ENCODE measurements at places on chromosomes 3 and 15. TPM values are rescaled to one million over a fixed set of nuclear protein-coding genes. Genes with fewer than 3 reads are reported as not detected.

PAQR5 gene
- not detected for total RNA-seq

DNA sequence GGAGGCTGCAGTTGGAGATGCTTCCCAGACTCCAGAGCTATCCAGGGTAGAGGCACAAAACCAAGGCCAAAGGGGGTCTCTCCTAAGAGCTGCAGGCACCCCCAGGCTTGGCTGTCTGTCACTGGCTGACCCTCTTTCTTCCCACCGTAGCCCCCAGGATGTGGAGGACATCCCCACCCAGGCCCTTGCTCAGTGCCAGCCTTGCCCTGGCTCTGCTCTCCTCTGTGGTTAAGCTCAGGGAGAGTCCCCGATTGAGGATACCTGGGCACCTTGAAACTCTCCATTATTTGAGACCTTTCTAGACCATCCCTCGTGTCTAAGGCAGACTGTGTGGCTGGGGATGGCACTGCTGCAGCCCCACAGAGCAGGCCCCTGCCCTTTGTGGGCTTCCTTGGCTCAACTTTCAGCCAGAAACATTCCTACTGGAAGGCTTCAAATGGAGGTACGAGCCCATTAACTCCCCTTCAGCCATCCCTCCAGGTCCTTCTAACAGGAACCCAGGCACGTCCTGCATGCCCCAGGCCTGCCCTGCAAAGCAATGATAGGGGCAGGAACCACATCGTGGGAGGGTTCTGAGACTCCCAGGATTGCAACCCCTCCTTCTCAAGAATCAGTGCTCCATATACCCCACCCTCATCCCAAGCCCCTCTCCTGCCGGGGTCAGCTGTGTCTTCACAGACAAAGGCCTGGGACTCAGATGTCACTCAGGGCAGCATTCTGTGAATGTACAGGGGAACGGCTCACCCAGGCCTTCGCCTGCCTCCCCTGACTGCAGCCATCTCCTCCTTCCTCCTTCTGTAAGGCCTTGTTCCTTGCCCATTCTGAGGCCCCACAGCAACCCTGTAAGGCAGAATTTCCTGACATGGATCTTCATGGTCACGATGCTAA is 102.9 kb upstream of the ABHD17C start:
- H3K27ac ChIP-seq: no peak overlapping the region
- H3K4me1 ChIP-seq: no peaks in the 10 kb centered on the region
- H3K27me3 ChIP-seq: no peaks in the 10 kb centered on the region
- H3K36me3 ChIP-seq: peaks cover 9% of the 10 kb centered on the region
- no peak for DNase-seq

GRCh38 chr3:143565951-143566350 is 282.3 kb downstream of the SLC9A9 start:
- no peaks in the 10 kb centered on the region for H3K27me3 ChIP-seq
- H3K27ac ChIP-seq: no peak overlapping the region
- no peaks in the 10 kb centered on the region for H3K4me1 ChIP-seq
- H3K4me3 ChIP-seq: no peak overlapping the region
- no peak for DNase-seq

GRCh38 chr3:123605789-123606234 is 21.0 kb upstream of the HACD2 start:
- DNase-seq: no peak
- H3K27ac ChIP-seq: no peak overlapping the region
- H3K4me3 ChIP-seq: no peak overlapping the region
- peaks cover 12% of the 10 kb centered on the region for H3K4me1 ChIP-seq
- H3K27me3 ChIP-seq: peaks cover 2% of the 10 kb centered on the region
- no peaks in the 10 kb centered on the region for H3K36me3 ChIP-seq

DNA sequence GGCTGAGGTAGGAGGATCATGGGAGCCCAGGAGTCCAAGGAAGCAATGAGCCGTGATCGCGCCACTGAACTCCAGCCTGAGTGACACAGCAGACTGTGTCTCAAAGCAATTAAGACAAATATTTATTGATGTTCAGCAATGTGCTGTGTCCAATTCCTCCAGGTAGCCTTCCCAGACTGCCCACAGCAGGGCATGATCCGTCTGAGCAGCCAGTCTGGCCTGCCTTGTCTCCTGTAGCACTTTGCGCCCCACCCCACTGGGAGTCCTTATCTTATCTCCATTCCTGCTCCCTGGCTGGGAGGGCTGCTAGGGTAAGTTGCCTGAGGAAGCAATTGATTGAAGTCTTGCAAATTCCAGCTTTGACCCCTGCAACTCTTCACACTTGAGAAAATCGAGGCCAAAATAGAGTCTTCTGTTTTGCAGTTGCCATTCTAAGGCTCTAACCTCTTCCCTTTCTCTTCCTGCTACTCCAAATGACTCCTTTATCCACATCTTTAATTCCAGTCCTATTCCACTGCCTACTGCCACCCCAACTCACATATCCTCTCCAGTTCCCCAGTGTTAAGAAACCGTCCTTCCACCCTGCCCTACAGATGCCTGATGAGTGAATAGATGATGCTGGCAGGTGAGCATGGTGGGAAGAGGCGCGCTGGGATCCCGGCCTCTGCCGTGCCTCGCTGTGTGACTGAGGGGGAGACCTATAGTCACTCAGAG is 26.9 kb upstream of the LCTL start:
- no peak overlapping the region for H3K27ac ChIP-seq
- peaks cover 3% of the 10 kb centered on the region for H3K27me3 ChIP-seq
- H3K36me3 ChIP-seq: no peaks in the 10 kb centered on the region
- DNase-seq: no peak
- H3K4me1 ChIP-seq: no peaks in the 10 kb centered on the region

RPL15 gene
- 1,377 TPM for total RNA-seq

DNA sequence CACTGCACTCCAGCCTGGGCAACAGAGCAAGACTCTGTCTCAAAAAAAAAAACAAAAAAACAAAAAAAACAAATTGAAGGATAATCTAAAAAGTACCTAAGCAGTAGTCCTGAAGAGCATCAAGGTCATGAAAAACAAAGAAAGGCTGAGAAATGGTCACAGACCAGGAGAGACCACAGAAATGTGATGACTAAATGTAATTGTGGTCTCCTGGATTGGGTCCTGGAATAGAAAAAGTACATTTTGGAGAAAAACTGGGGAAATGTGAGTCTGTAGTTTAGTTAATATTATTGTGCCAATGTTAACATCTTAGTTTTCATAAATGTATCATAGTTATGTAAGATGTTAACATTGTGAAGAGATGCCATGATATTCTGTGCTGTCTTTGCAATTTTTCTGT is 267.5 kb upstream of the NR2E3 start:
- no peaks in the 10 kb centered on the region for H3K36me3 ChIP-seq
- H3K27me3 ChIP-seq: peaks cover 2% of the 10 kb centered on the region
- no peak overlapping the region for H3K4me3 ChIP-seq
- no peak for DNase-seq
- H3K27ac ChIP-seq: no peak overlapping the region
- peaks cover 22% of the 10 kb centered on the region for H3K4me1 ChIP-seq

- H3K4me3 ChIP-seq: peak overlapping the region; percentile 21
- H3K27me3 ChIP-seq: peaks cover 12% of the 10 kb centered on the region
- DNase-seq: no peak
These were observed 147.4 kb upstream of the UMPS start for GRCh38 chr3:124582621-124583395.

- H3K27ac ChIP-seq: no peak overlapping the region
- H3K4me3 ChIP-seq: no peak overlapping the region
- H3K36me3 ChIP-seq: no peaks in the 10 kb centered on the region
- peak; percentile 16 for DNase-seq
These were observed 92.0 kb downstream of the PLXNA1 start for GRCh38 chr3:127074900-127075360.

DPPA2 gene
- 0.42 TPM for total RNA-seq

DNA sequence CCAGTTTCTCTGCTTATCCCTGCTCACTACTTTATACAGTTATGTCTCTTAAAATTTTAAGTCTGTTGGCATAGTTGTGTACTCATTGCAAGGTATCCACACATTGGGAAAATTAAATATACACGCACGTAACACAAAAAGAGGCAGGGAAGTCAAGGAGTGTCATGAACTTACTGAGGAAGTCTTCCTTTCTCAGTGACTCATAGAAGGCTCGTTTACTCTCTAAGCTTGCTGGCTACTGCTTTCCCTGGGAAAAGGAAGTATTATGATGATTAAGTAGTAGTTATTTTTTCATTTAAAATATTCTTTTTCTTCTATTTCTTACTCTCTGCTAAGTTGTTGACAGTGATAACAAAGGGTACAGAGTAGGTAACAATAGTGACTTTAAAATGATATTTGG is 287.3 kb downstream of the UBE2E2 start:
- H3K4me3 ChIP-seq: no peak overlapping the region
- DNase-seq: no peak
- H3K27ac ChIP-seq: no peak overlapping the region
- no peaks in the 10 kb centered on the region for H3K36me3 ChIP-seq
- H3K4me1 ChIP-seq: no peaks in the 10 kb centered on the region

GRCh38 chr3:3199306-3199705 is 19.8 kb upstream of the CRBN start:
- H3K27ac ChIP-seq: no peak overlapping the region
- peaks cover 6% of the 10 kb centered on the region for H3K4me1 ChIP-seq
- H3K27me3 ChIP-seq: peaks cover 2% of the 10 kb centered on the region
- no peak for DNase-seq
- H3K4me3 ChIP-seq: no peak overlapping the region

DNA sequence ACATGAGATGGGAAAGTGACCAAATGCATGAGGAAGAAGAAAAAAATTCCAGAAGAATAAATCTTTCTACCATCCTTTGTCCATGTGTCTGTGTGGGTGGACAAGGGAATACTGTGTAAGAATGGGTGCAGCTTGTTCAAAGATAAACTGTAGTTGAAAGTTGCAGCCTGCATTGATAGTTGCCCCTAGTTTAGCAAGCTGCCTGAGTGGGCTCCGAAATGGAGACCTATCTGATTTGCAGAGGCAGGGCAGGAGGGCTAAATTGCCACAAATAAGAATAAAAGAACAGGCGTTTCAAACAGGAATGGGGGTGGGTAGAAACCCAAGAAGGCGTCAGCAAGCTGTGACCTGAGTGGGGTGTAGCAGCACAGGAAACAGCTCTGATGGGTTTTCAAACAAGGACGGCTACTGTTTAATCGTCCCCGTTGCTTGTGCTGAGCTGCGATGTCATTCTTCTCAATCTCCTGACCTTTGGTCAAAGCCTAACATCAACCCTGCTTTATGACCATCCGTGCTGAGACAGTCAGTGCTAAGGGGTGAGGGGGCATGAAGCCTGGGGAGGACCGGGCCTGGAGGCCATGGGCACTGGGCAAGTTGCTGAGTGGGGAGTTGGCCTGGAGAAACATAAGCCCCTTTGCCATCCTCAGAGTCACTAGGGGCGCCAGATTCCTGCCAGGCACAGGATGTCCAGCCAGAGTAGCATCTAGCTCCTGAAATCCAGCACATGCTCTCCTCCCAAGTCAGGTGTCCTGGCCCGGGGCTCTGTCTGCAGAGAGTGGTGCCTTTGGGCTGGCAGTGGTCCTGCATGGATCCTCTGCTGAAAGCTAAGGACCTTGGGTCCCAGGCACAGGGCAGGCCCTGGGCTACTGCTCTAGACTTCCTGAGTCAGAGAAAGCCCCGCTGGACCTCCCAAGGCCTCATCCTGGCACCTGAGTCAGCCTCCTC is 19.2 kb upstream of the C15orf39 start:
- no peak for DNase-seq
- H3K27ac ChIP-seq: no peak overlapping the region
- peaks cover 2% of the 10 kb centered on the region for H3K27me3 ChIP-seq
- H3K4me3 ChIP-seq: no peak overlapping the region
- no peaks in the 10 kb centered on the region for H3K36me3 ChIP-seq

PLSCR1 gene
- 4.1 TPM for total RNA-seq

CPNE9 gene
- 54.6 TPM for total RNA-seq

GOLGA8G gene
- total RNA-seq: not detected

DNA sequence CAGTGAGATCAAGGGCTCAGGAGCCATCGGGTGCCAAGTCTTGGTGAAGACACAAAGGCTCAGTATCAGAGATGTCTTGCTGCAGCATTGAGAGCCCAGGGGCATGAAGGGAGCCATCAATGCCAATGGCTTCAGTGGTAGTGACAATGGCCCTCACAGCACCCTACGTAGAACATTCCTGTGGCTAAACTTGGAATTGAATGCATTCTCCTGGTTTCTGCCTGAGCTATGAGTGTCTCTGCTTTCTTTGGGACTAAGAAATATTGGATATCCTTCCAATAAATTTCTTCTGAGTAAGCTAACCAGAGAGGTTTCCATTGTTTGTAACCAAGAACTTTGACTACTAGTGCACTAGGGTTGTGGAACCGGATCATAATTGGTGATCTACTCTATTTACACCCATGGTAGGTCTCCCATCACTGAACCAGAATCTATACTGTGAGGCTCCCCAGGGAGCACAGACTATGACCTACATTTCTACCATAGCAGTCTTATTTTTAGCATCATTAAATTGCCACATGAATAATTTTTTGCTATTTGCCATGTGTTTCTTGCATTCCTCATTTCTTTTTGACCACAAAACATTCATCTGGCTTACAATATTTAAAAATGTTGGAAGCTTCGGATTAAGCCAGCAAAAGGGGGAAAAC is 31.6 kb upstream of the PDZRN3 start:
- H3K4me3 ChIP-seq: no peak overlapping the region
- H3K4me1 ChIP-seq: no peaks in the 10 kb centered on the region
- H3K27ac ChIP-seq: no peak overlapping the region
- no peaks in the 10 kb centered on the region for H3K27me3 ChIP-seq
- H3K36me3 ChIP-seq: no peaks in the 10 kb centered on the region

DNA sequence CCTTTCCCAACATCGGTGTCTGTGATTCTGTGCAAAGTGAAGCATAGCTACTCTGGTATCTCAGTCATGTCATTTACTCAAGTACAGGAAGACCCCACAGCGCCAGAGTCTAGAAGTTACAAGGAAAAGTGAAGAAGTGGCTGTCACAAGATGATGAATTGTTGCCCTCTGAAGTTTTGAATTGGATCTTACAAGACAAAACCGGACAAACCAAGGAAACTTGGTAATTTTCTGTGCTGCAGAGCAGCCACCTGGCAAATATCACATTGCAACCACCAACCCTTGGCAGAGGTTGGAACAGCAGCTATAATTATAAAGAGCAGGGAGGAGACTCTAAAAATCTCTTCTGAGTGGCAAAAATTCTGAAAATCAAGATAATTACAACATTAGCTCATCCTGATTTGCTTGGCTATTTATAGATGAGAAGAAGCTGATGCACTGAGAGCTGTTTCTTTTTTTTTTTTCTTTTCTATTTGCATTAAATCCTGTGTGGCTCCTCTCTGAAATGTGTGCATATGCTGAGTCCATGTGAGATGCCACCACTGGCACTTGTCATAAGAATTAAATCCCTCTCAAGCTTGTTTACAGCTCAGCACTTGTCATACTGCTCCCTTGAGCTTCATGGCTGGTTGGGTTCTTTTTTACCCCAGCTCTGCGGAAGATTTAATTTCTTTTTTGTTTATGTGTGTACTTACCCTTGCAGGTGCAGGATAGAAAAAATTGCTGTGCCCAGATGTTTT is 68.0 kb upstream of the MNS1 start:
- no peak overlapping the region for H3K4me3 ChIP-seq
- DNase-seq: no peak
- H3K36me3 ChIP-seq: no peaks in the 10 kb centered on the region
- H3K27me3 ChIP-seq: no peaks in the 10 kb centered on the region
- H3K4me1 ChIP-seq: peaks cover 8% of the 10 kb centered on the region

PIK3R4 gene
- 19.4 TPM for total RNA-seq

GRCh38 chr15:100737214-100737613 is 134.8 kb downstream of the ASB7 start:
- H3K36me3 ChIP-seq: no peaks in the 10 kb centered on the region
- H3K27me3 ChIP-seq: peaks cover 2% of the 10 kb centered on the region
- no peak overlapping the region for H3K27ac ChIP-seq
- DNase-seq: no peak
- no peak overlapping the region for H3K4me3 ChIP-seq
- H3K4me1 ChIP-seq: no peaks in the 10 kb centered on the region

GRCh38 chr15:73985101-73985873 is 6.8 kb downstream of the STOML1 start:
- H3K36me3 ChIP-seq: peaks cover 5% of the 10 kb centered on the region
- no peak overlapping the region for H3K4me3 ChIP-seq
- peaks cover 2% of the 10 kb centered on the region for H3K27me3 ChIP-seq
- DNase-seq: no peak
- H3K4me1 ChIP-seq: no peaks in the 10 kb centered on the region

CPB1 gene
- total RNA-seq: not detected

ERICH6 gene
- total RNA-seq: 0.69 TPM

OXTR gene
- total RNA-seq: 4.0 TPM
